A673 (cell line): ENCODE measurements at places on chromosomes 3 and 15.

GRCh38 chr3:161149529-161149928 lies 44.4 kb upstream of the B3GALNT1 start:
- DNase-seq: no peak

- no peak for DNase-seq
These were observed 317.0 kb upstream of the TPRG1 start for GRCh38 chr3:188854772-188855149.

GRCh38 chr3:10530241-10530640 lies 24.9 kb upstream of the ATP2B2 start:
- no peak for DNase-seq

DNA sequence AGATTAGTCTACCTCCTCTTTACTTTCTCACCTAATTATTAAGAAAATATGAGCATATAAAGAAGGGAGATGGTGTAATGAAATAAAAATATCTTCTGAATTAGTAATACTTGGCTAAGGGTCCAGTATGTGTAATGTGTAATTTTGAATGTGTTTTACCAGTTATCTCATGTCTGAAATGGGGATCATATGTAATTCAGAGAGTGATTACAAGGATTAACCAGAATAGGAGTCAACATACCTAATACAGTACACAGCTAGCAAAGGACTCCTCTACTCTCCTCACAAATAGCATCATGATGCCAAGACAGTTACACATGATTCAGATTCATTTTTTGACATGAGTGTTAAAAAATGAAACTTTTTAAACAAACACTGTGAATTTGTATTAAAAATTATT lies 570.4 kb downstream of the SI start:
- DNase-seq: no peak

DNA sequence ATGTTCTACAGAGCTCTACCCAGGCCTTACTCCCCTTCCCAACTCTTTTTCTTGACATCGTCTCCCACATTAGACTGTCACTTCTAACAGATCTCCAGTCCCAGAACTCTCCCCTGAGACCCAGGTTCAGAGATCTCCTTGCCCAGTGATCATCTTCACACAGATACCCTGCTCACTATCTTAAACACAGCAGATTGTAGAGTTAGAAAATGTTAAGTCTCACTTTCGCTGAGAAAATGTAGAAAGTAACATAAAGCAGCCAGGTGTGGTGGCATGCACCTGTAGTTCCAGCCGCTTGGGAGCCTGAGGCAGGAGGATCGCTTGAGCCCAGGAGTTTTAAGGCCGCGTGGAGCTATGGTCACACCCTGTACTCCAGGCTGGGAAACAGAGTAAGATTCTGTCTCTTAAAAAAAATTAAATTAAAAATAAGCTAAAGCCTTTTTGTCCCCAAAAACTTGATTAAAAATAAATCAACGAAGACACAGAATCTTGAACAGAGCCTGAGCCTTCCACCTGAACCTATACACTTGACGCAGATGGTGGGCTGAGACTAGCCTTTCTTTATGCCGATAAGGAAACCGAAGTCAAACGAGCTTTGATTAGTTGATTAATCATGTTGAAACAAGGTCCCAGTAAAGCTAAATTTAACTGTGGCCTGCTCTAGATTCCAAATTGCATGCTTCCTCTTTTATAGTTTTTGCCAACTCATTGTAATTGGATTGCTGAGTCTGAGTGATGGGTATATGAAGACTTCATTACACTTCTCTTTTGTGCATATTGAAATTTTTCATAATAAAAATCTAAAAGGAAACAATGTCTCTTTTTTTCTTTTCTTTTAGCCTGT lies 31.3 kb upstream of the BLM start:
- no peak for DNase-seq
